ENCODE measurements at places on chromosomes 4 and X. TPM values are rescaled to one million over a fixed set of nuclear protein-coding genes. Genes with fewer than 3 reads are reported as not detected.

The GABRE gene
- total RNA-seq, result 45.3 TPM

The SLC2A9 gene
- 19.0 TPM for total RNA-seq

The ZNF718 gene
- 9.1 TPM for total RNA-seq

The GABRB1 gene
- total RNA-seq, result not detected

The ABCG2 gene
- total RNA-seq, result 21.7 TPM

The RRH gene
- total RNA-seq, result not detected

The CNKSR2 gene
- 7.2 TPM for total RNA-seq

The INPP4B gene
- 20.7 TPM for total RNA-seq

The GJB1 gene
- 5.4 TPM for total RNA-seq

The SASH3 gene
- 41.2 TPM for total RNA-seq

DNA sequence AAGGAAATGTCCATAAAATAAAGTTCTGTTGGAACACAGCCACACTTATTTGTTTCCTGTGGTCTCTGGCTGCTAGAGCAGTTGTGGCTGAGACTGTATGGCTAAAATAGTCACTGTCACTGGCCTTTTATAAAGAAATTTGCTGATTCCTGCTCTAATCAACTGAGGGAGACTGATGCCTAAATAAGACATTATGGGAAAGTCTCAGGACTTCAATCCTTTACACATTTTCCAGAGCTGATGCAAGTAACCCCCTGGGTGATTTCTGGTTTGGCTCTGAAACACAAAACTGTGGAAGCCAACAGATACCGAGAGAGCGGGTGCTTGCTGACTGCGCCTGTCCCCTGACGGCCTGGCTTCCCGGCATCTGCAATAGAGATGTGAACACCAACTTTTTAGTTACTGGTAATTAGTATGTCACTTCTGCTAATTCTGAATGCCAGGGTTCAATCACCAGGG lies 64.0 kb downstream of the POLR2B start:
- no peaks in the 10 kb centered on the region for H3K27me3 ChIP-seq
- peak overlapping the region; percentile 56 for H3K27ac ChIP-seq
- peaks cover 26% of the 10 kb centered on the region for H3K4me1 ChIP-seq
- H3K4me3 ChIP-seq, result no peak overlapping the region
- H3K36me3 ChIP-seq, result peaks cover 12% of the 10 kb centered on the region

GRCh38 chrX:107747596-107748161 lies 27.9 kb downstream of the TSC22D3 start:
- H3K4me3 ChIP-seq, result no peak overlapping the region
- peaks cover 20% of the 10 kb centered on the region for H3K4me1 ChIP-seq
- peak overlapping the region; percentile 68 for H3K27ac ChIP-seq
- no peaks in the 10 kb centered on the region for H3K36me3 ChIP-seq
- no peaks in the 10 kb centered on the region for H3K27me3 ChIP-seq
- DNase-seq, result no peak

- H3K4me1 ChIP-seq, result no peaks in the 10 kb centered on the region
- no peaks in the 10 kb centered on the region for H3K27me3 ChIP-seq
- DNase-seq, result no peak
- no peaks in the 10 kb centered on the region for H3K36me3 ChIP-seq
- H3K27ac ChIP-seq, result no peak overlapping the region
Measured at GRCh38 chrX:14309431-14309830, 219.9 kb upstream of the GLRA2 start.

GRCh38 chrX:4091046-4091760 lies 377.8 kb upstream of the PRKX start:
- H3K27me3 ChIP-seq, result no peaks in the 10 kb centered on the region
- H3K4me3 ChIP-seq, result no peak overlapping the region
- DNase-seq, result no peak
- no peaks in the 10 kb centered on the region for H3K36me3 ChIP-seq
- H3K27ac ChIP-seq, result no peak overlapping the region

GRCh38 chr4:173413036-173413435 lies 14.1 kb upstream of the SCRG1 start:
- H3K36me3 ChIP-seq, result no peaks in the 10 kb centered on the region
- H3K27me3 ChIP-seq, result no peaks in the 10 kb centered on the region

- no peak overlapping the region for H3K4me3 ChIP-seq
- H3K36me3 ChIP-seq, result no peaks in the 10 kb centered on the region
- peaks cover 3% of the 10 kb centered on the region for H3K4me1 ChIP-seq
- no peak overlapping the region for H3K27ac ChIP-seq
Measured at GRCh38 chr4:19727141-19727540, 524.6 kb upstream of the SLIT2 start.

DNA sequence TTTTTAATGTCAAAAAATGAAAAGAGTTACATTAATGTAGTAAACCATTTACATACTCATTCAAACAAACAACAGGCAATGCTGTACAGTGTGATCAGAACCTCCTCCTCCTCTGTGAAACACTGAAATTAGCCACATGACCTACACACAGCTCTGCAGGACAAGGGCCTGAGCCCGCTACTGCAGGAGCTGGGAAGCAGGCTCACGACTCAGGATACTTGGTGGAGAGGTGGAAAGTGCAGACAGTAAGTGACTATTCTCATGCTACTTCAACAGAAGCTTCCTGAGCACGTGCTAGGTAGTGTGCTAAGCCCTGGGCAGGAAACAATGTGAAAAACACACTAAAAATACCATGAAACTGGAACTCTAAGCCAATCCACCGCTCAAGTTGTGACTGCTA lies 56.8 kb downstream of the TAPT1 start:
- no peak for DNase-seq
- H3K4me3 ChIP-seq, result no peak overlapping the region
- peaks cover 96% of the 10 kb centered on the region for H3K36me3 ChIP-seq
- H3K4me1 ChIP-seq, result no peaks in the 10 kb centered on the region

DNA sequence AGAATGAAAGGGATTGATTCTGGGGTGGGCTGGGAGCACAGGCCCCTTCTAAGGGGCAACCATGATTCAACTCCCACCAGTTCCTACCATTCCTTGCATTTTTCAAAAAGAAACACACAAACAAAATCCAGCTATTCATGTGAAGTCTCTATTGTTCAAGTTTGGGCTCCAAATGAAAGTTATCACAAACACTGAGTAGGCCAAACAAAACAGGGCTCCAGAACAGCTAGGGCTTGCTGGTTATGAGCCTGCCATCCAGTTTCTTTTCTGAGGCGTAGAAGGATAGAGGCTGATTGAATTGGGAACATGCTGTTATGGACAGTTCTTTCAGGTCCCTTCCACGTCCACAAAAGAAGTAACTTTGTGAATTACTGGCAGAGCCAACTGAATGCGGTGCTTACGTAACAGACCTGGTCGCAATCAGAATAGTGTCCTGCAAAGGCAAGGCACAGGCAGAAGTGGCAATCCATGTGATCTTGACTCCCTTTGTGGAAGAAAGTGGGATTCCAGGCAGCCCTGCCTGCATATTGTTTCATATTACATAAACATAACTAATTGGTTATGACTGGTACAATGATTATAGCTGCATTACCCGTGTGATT lies 244.5 kb downstream of the SCFD2 start:
- no peak overlapping the region for H3K4me3 ChIP-seq
- no peaks in the 10 kb centered on the region for H3K4me1 ChIP-seq
- DNase-seq, result no peak

- H3K36me3 ChIP-seq, result no peaks in the 10 kb centered on the region
- no peaks in the 10 kb centered on the region for H3K4me1 ChIP-seq
- peak; percentile 59 for DNase-seq
Measured at GRCh38 chr4:2445130-2445529, 23.8 kb upstream of the RNF4 start.

GRCh38 chr4:53682908-53683307 lies 91.6 kb upstream of the LNX1 start:
- H3K36me3 ChIP-seq, result no peaks in the 10 kb centered on the region
- no peak for DNase-seq
- H3K27me3 ChIP-seq, result no peaks in the 10 kb centered on the region
- H3K27ac ChIP-seq, result no peak overlapping the region

- no peak overlapping the region for H3K4me3 ChIP-seq
- DNase-seq, result no peak
- no peaks in the 10 kb centered on the region for H3K36me3 ChIP-seq
Measured at GRCh38 chr4:1015746-1016145, 4.3 kb downstream of the FGFRL1 start.

GRCh38 chr4:52950226-52950625 lies 88.1 kb downstream of the RASL11B start:
- no peak for DNase-seq
- no peak overlapping the region for H3K4me3 ChIP-seq
- no peaks in the 10 kb centered on the region for H3K36me3 ChIP-seq
- no peak overlapping the region for H3K27ac ChIP-seq
- H3K4me1 ChIP-seq, result no peaks in the 10 kb centered on the region
- no peaks in the 10 kb centered on the region for H3K27me3 ChIP-seq

- H3K4me3 ChIP-seq, result no peak overlapping the region
- no peaks in the 10 kb centered on the region for H3K27me3 ChIP-seq
- H3K27ac ChIP-seq, result no peak overlapping the region
- no peaks in the 10 kb centered on the region for H3K4me1 ChIP-seq
- DNase-seq, result no peak
Measured at GRCh38 chrX:53356186-53356585, 66.3 kb downstream of the SMC1A start.

- no peak overlapping the region for H3K4me3 ChIP-seq
- no peak for DNase-seq
- no peaks in the 10 kb centered on the region for H3K36me3 ChIP-seq
Measured at GRCh38 chr4:177964061-177964460, 521.8 kb upstream of the AGA start.

DNA sequence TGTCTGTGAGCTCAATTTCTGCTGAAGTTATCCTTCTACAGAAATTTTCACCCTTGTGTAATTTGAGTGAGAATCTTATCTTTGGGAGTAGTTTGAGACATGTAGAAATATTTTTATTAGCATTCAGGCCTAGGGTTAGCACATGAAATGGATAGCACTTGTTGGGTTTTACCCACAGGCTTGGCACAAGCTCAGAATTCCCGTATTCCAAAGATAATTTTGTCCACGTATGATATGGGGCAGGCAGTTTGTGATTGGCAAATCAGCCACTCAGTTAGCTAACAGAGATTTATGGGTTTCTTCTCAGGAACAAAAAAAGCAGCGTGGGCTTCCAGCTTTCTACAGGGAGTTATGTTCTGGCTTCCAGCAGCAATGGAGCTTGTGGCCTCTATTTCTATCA lies 117.9 kb upstream of the DCAF8L1 start:
- H3K36me3 ChIP-seq, result no peaks in the 10 kb centered on the region

GRCh38 chrX:149567621-149568417 lies 18.1 kb upstream of the HSFX3 start:
- no peak for DNase-seq
- H3K36me3 ChIP-seq, result no peaks in the 10 kb centered on the region
- H3K27ac ChIP-seq, result no peak overlapping the region
- no peak overlapping the region for H3K4me3 ChIP-seq
- H3K27me3 ChIP-seq, result no peaks in the 10 kb centered on the region

GRCh38 chr4:25146076-25146475 lies 14.2 kb downstream of the SEPSECS start:
- DNase-seq, result no peak
- no peak overlapping the region for H3K27ac ChIP-seq
- no peaks in the 10 kb centered on the region for H3K4me1 ChIP-seq
- no peaks in the 10 kb centered on the region for H3K27me3 ChIP-seq
- H3K4me3 ChIP-seq, result no peak overlapping the region

DNA sequence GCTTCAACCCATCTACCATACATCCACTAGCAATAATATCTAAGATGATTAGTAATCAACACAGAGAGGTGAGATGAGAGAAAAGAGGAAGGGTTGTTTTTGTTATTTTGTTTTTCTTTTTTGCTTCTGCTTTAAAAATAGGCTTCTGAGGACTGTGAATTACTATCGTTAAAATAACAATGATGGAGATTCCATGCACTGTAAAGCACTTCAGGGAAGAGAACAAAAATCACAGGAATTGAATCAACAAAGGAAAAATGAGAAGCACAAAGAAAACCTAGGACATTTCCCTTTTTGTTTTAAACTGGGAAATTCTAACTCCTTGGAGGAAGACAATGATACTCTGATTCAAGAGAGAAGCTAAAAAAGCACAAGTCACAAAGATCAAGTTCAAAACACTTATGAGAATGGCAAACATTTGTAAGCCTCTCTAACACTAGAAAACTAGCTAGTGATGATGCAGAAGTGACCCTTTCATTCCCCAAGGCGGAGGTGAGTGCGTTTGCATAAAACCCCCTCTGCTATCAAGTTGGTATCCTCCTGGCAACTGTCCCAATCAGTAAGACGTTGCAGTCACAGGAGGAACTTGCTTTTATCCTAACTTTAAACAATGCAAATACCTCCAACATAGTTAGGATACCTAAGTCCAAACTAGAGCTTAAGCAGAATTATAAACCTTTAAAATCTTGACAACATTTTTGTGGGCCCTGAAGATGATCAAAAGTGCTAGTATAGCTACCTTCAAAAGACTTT lies 308.5 kb downstream of the CAMK2D start:
- H3K4me3 ChIP-seq, result no peak overlapping the region
- no peaks in the 10 kb centered on the region for H3K27me3 ChIP-seq
- no peak for DNase-seq
- H3K4me1 ChIP-seq, result peaks cover 7% of the 10 kb centered on the region

DNA sequence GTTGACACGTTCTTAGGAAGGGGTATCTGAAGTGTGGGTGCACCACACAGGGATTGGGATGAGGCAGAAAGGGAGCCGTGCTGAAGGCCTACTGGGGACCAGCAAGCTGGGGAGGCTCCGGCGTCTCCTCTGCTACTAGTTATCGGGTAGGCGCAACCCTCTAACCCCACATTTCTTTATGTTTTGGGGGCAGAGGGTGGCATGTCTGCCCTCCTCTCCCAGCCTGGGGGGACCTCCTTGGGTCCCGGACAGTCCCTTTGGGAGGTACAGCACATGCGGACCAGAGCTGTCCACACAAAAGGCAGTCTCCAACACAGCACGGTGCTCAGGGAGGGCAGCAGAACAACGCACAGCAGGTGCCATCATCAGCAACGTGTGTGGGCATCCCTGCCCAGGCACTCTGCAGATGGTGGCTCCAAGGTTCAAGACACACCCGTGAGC lies 33.2 kb downstream of the WDR1 start:
- H3K27ac ChIP-seq, result no peak overlapping the region
- H3K4me3 ChIP-seq, result no peak overlapping the region
- peak; percentile 33 for DNase-seq
- H3K4me1 ChIP-seq, result peaks cover 11% of the 10 kb centered on the region
- H3K27me3 ChIP-seq, result no peaks in the 10 kb centered on the region

DNA sequence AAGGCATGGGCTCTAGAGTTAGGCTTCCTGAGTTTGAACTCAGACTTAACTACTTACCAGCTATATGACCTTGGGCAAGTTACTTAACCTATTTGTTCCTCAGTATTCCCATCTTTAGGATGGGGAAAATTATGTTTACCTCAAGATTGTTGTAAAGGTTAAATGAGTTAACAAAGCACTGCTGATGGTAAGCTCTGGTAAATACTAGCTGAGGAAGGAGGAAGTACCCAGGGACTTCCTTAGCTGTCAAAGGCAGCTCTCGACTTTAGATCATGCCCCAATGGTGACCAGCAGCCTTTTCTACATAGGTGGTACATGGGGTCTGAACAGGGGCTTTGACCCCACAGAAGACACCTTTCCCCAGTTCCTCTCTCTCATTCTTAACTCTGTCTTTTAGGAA lies 20.1 kb downstream of the ATP7A start:
- H3K27ac ChIP-seq, result no peak overlapping the region
- DNase-seq, result no peak
- no peaks in the 10 kb centered on the region for H3K4me1 ChIP-seq
- no peaks in the 10 kb centered on the region for H3K27me3 ChIP-seq
- H3K4me3 ChIP-seq, result no peak overlapping the region
- H3K36me3 ChIP-seq, result no peaks in the 10 kb centered on the region

- DNase-seq, result no peak
- H3K36me3 ChIP-seq, result no peaks in the 10 kb centered on the region
- H3K27ac ChIP-seq, result no peak overlapping the region
Measured at GRCh38 chr4:83831588-83831987, 295.7 kb downstream of the GPAT3 start.

GRCh38 chrX:123455693-123456092 lies 271.6 kb downstream of the GRIA3 start:
- H3K27ac ChIP-seq, result no peak overlapping the region
- no peak for DNase-seq
- H3K27me3 ChIP-seq, result no peaks in the 10 kb centered on the region
- no peaks in the 10 kb centered on the region for H3K36me3 ChIP-seq
- H3K4me3 ChIP-seq, result no peak overlapping the region
- H3K4me1 ChIP-seq, result no peaks in the 10 kb centered on the region
